ENCODE measurements at places on chromosomes 13 and 19. TPM values are rescaled to one million over a fixed set of nuclear protein-coding genes. Genes with fewer than 3 reads are reported as not detected.

Gene PROZ
- total RNA-seq = not detected

Gene MIA
- not detected for total RNA-seq

Gene ONECUT3
- total RNA-seq = not detected

Gene ZNF442
- 1.0 TPM for total RNA-seq

Gene LILRB4
- 0.46 TPM for total RNA-seq

Measured in CD8-positive, alpha-beta T cell (primary cell).